ENCODE measurements at places on chromosomes 2 and 18. TPM values are rescaled to one million over a fixed set of nuclear protein-coding genes. Genes with fewer than 3 reads are reported as not detected.
A peak's percentile ranks its signal among the peaks of the same experiment; 100 is the strongest.

The APCDD1 gene
- total RNA-seq: 34.1 TPM

The FOXI3 gene
- total RNA-seq: not detected

The HIBCH gene
- total RNA-seq: 22.9 TPM

The CYTIP gene
- 18.7 TPM for total RNA-seq

The CFAP53 gene
- total RNA-seq: 0.80 TPM

DNA sequence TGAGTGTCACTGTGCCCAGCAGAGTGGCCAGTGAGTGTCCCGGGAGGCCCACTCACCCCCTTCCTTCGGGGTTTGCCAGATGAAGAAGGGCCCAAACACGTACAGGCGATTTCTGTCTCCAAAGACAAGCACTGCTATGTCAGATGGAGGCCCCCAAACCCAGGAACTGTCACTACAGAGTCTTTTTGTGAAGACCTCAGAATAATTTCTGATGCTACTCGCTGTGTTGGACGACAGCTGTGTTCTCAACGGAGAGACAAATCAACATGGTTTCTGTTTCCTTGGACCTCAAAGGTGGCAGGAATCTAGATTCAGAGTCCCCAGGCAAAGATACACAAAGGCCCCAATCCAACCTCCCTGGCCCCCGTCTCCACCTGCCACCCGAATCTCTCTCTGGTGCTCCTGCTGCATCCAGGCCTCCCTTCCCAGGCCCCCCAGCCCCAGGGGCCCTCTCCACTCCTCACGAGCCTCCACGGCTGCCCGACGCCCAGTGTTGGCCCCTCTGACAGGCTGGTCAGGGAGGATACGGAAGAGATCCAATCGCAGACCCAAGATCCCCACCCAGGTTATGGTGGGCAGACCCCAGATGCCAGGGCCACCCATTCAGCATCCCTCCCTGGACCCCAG, 2.4 kb upstream of the GPR17 start:
- no peaks in the 10 kb centered on the region for H3K36me3 ChIP-seq
- no peak for DNase-seq
- no peaks in the 10 kb centered on the region for H3K4me1 ChIP-seq
- H3K4me3 ChIP-seq: no peak overlapping the region
- no peak overlapping the region for H3K27ac ChIP-seq

DNA sequence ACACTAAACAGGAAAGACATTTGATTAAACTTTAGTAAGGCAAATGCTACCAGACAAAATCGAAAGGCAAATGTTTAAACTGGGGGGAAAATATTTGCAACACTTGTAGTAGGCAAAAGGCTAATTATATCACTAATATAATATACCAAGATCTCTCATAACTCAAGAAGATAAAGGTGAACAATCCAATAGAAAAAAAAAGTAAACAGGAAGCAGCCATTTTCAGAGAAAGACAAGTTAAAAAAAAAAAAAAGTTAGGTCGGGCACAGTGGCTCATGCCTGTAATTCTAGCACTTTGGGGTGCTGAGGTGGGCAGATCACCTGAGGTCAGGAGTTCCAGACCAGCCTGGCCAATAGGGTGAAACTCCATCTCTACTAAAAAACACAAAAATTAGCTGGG, 4.4 kb upstream of the ACTG2 start:
- no peaks in the 10 kb centered on the region for H3K4me1 ChIP-seq
- no peaks in the 10 kb centered on the region for H3K27me3 ChIP-seq
- H3K36me3 ChIP-seq: no peaks in the 10 kb centered on the region

DNA sequence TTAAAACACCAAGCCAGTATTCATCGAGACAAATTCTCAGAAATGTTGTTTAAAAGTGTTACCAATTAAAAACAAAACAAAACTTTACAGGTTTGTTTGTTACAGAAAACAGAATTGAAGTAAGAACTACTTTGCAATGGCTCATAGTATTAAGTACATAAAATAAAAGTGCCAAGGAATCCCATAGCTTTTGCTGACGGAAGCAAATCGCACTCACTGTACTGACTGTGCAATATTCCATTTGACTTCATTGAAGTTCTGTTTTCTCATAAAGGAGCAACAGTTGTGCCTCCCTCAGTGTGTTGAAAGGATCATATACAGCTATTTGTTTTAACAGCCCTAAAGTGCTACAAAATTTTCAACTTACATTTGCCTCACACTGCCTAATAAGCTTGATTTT, 507.8 kb downstream of the SPAG16 start:
- no peak overlapping the region for H3K4me3 ChIP-seq
- H3K36me3 ChIP-seq: no peaks in the 10 kb centered on the region
- H3K27me3 ChIP-seq: no peaks in the 10 kb centered on the region
- H3K27ac ChIP-seq: no peak overlapping the region
- no peaks in the 10 kb centered on the region for H3K4me1 ChIP-seq

GRCh38 chr18:34817636-34818035, 107.5 kb downstream of the DTNA start:
- no peaks in the 10 kb centered on the region for H3K36me3 ChIP-seq
- DNase-seq: no peak
- no peak overlapping the region for H3K27ac ChIP-seq
- H3K4me1 ChIP-seq: no peaks in the 10 kb centered on the region

DNA sequence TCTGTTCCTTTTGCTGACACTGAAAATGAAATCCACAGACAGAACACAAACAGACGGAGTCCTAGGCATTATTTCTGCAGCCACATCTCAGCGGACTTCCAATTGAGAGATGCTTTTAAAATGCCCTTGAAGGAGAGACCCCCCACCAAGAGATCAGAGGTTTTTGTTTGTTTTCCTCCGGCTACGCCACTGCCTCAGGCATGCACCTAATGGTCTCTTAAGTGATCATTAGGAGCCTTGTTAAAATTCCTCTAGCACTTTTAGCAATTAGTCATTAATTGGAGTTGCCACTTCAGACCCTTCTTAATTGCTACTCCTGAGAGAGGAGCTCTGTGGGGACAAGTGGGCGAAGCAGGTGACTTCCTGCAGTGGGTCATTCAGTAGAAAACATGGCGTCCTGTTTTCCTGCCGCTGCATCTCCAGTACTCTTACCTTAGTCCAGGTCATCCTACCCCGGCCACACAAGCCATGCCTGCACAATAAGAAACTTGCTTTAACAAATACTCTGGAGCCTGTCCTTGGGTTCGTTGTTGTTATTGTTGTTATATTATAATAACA, 257.7 kb upstream of the CHAC2 start:
- no peak overlapping the region for H3K4me3 ChIP-seq
- H3K27me3 ChIP-seq: no peaks in the 10 kb centered on the region
- H3K27ac ChIP-seq: no peak overlapping the region
- no peaks in the 10 kb centered on the region for H3K4me1 ChIP-seq

DNA sequence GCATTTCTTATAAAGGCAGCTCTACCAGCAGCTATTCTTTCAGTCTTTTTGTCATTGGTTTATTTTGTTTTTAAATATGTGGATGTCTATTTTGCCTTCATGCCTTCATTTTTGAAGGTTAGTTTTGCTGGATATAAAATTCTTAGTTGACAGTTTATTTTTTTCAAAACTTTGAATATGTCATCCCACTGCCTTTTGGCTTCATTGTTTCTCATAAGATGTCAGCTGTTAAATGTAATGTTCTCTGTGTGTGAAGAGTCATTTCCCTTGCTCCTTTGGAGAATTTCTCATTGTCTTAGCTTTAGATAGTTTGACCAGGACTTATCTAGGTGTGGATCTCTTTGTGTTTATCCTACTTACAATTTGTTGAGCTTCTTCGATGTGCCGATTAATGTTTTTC, 213.5 kb downstream of the KIAA1328 start:
- H3K4me1 ChIP-seq: no peaks in the 10 kb centered on the region
- H3K36me3 ChIP-seq: no peaks in the 10 kb centered on the region
- no peak overlapping the region for H3K4me3 ChIP-seq
- no peaks in the 10 kb centered on the region for H3K27me3 ChIP-seq
- no peak for DNase-seq
- H3K27ac ChIP-seq: no peak overlapping the region

DNA sequence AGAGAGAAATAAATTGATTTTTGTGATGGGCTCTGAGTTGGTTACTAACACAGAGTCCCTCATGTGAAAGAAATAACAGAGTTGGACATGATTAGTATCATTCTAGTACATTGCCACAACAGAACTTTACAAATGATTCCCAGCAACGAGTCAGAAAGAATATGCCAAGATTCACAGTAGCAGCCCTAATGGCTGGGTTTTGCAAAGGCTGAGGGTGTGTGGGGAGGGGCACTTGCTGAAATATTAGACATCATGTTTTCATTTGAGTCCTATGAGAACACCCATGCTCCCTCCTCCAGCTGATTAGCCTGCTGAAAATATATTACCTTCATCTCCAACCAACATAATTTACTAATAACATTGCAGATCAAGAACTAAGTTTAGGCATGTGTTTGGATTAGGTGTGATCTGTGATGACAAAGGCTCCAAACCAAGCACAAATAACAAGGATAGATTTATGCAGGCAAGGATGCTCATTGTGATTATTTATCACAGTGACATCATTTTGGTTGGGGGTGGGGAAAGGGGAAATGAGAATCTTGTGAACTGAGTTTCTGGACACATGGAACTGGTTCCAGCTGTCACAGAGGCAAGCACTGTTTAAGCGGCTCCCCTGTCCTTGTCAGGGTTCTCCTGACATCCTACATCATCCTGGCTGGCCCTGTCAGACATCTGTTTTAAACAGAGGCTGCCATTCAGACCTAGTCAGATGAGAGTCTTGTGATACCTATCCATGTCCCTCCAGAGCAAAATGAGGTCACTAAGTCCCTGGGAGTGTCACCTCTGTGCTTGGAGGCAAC, 205.8 kb upstream of the NCKAP5 start:
- no peak overlapping the region for H3K4me3 ChIP-seq
- H3K27me3 ChIP-seq: no peaks in the 10 kb centered on the region
- peak overlapping the region; percentile 73 for H3K27ac ChIP-seq
- DNase-seq: peak; percentile 68
- H3K4me1 ChIP-seq: no peaks in the 10 kb centered on the region

DNA sequence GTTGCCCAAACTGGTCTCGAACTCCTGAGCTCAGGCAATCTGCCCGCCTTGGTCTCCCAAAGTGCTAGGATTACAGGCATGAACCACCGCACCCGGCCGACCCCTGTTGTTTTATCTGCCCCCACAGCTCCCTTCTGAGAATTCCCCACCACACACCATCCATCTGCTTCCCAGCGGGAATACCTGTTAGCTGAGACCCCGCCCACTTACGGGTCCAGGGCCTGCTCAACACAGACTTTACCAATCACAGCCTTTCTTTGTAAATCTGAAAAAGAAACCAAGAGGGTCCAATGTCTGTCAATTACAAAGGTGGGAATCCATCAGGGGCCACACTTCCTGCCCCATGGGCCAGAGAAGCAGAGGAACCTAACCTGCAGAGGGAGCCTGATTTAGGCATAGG, 14.2 kb upstream of the CABLES1 start:
- no peaks in the 10 kb centered on the region for H3K4me1 ChIP-seq
- no peak overlapping the region for H3K4me3 ChIP-seq
- no peaks in the 10 kb centered on the region for H3K36me3 ChIP-seq
- H3K27ac ChIP-seq: no peak overlapping the region
- no peaks in the 10 kb centered on the region for H3K27me3 ChIP-seq

DNA sequence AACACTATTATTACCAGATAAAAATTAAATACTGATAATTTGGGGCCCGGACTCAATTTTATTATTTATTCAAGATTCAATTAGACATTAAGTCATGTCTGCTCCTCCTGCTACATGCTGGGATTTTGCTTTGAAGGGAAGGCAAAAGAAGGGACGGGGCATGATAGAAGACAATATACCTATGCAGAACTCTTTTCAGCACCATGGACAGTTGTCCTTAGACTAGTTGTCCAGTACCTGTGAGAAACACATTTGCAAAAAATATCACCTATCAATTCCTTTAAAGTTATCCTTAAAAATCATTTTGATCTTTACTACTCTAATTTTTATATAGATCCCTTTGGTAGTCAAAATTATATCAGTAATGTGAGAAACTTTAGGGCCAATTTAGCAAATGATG, 100.2 kb upstream of the SULT1C3 start:
- H3K4me3 ChIP-seq: no peak overlapping the region
- DNase-seq: no peak
- no peaks in the 10 kb centered on the region for H3K36me3 ChIP-seq
- no peak overlapping the region for H3K27ac ChIP-seq

GRCh38 chr2:5546181-5546580, 146.0 kb upstream of the SOX11 start:
- H3K27ac ChIP-seq: no peak overlapping the region
- H3K36me3 ChIP-seq: no peaks in the 10 kb centered on the region
- H3K27me3 ChIP-seq: no peaks in the 10 kb centered on the region
- H3K4me3 ChIP-seq: no peak overlapping the region

DNA sequence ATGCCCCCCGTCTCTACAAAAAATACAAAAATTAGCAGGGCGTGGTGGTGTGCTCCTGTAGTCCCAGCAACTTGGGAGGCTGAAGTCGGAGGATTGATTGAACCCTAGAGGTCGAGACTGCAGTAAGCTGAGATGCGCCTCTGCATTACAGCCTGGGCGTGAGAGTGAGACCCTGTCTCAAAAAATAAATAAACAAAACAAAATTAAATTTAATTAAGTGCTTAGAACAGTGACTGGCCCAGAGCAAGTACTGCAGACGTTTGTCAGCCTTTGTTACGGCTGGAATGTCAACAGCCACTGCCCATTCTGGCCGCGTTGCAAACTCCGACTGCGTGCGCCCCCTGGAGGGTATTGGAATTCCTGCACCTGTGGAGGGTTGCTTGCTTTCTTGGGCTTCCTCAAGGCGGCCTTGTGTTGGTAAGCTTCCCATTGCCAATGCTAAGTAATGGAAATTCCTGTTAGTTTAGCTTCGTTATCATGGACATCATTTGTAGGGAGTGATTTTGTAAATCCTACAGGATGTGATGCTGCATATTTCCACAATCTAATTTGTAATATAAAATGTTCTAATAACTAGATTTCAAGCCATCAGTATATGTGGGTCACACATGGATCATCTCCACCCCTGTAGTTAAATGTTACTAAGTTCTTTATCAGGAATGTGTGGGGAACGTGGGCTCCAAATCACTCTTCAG, 15.9 kb upstream of the ATP6V1B1 start:
- H3K4me3 ChIP-seq: no peak overlapping the region
- no peaks in the 10 kb centered on the region for H3K36me3 ChIP-seq
- H3K4me1 ChIP-seq: no peaks in the 10 kb centered on the region
- peak; percentile 88 for DNase-seq

DNA sequence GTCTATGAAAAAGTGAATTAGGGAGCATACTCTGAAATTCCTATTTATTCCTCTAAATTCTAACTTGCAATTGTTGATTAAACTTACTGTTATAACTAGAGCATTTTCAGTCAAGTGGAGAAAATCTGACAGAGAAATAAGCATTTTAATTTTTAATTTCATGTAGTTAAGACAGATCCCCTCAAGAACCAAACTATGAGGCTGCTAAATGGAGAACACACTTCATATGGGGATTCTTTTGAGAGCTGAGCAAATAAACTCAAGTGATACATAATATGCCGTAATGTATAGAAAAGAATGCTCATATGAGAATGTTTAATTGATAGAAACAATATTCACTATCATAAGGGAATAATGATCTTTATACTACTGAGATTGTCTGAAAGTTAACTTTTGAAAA, 340.8 kb downstream of the ERBB4 start:
- H3K4me1 ChIP-seq: no peaks in the 10 kb centered on the region
- H3K4me3 ChIP-seq: no peak overlapping the region
- H3K27ac ChIP-seq: no peak overlapping the region
- DNase-seq: no peak
- no peaks in the 10 kb centered on the region for H3K36me3 ChIP-seq

GRCh38 chr2:108220191-108220590, 19.6 kb upstream of the SULT1C3 start:
- no peak for DNase-seq
- no peaks in the 10 kb centered on the region for H3K27me3 ChIP-seq
- no peaks in the 10 kb centered on the region for H3K36me3 ChIP-seq
- no peak overlapping the region for H3K4me3 ChIP-seq

- H3K4me1 ChIP-seq: no peaks in the 10 kb centered on the region
- H3K27me3 ChIP-seq: no peaks in the 10 kb centered on the region
- DNase-seq: peak; percentile 54
- peak within 1 kb of the TSS; percentile 81 for H3K4me3 ChIP-seq
- H3K27ac ChIP-seq: peak within 1 kb of the TSS; percentile 82
These were observed at the start of gene RNF152 for GRCh38 chr18:61892683-61893308. Gene RNF152, minus strand, starts transcription at chr18:61893007. Its CDS starts 76,544 bp downstream, at chr18:61816463.
